ENCODE measurements at places on chromosomes 5 and 9. TPM values are rescaled to one million over a fixed set of nuclear protein-coding genes. Genes with fewer than 3 reads are reported as not detected.

GRCh38 chr9:98644011-98644410 lies 64.7 kb downstream of the GABBR2 start:
- no peak for DNase-seq

PPIC gene
- 37.5 TPM for polyA plus RNA-seq

DNA sequence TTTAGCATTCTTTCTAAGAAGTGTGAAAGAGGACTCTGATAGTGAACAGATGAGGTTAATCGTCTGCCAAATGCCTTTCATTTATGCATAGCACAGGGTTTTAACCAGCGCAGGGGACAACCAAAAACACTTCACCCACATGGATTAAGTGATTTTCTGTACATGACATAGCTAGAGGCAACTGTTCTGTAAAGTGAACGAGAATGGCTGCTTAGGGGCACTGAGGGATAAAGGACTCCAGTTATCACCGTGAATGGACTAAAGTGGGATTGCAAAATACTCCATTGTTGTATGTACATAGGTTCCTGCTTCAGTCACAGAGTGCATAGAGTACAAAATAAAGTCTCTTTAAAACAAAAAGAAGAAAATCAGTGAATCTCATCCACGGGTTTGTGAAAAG lies 456.8 kb downstream of the DMAC1 start:
- DNase-seq = no peak

DNA sequence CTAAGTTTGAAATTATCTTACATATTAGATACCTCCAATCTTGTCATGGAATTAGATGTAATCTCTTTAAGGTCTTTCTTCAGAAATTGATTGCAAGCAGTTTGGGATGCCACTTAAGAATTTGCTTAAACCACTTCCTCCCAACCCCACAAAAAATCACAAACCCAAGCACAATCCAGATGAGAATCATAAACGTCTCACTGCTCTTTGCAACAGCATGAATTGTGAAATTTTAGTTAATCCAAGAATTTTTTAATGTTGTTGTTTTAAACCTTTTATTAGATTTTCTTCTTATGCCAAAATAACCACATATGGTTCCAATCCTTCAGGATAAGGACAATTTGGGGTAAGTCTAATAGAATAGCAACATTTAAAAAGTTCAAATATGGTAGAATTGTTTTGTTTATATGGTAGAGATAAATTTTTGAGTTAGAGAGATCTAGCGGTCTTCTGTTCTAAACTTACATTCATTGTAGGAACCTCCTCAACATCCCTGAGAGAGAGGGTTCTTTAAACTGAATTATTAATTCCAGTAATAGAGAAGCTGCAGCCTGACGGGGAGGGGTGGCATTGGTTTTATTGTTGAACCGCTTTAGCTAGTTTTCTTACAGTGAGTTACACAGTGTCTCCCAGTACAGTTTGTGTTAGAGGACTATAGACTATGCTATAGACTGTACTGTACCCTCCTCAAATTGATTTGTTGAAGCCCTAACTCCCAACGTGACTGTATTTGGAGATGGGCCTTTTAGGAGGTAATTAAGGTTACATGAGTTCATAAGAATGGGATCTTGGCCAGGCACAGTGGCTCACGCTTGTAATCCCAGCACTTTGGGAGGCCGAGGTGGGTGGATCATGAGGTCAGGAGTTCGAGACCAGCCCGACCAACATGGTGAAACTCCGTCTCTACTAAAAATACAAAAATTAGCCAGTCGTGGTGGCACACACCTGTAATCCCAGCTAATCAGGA lies 24.8 kb upstream of the IL6ST start:
- DNase-seq = peak; percentile 19
